ENCODE measurements at places on chromosomes 2 and 18. TPM values are rescaled to one million over a fixed set of nuclear protein-coding genes. Genes with fewer than 3 reads are reported as not detected.

The TRPM8 gene
- 0.07 TPM for total RNA-seq

GRCh38 chr2:241088376-241088775 is 13.7 kb downstream of the MTERF4 start:
- H3K4me3 ChIP-seq, result no peak overlapping the region
- H3K27ac ChIP-seq, result no peak overlapping the region
- DNase-seq, result no peak
- H3K36me3 ChIP-seq, result peaks cover 24% of the 10 kb centered on the region
- no peaks in the 10 kb centered on the region for H3K4me1 ChIP-seq

GRCh38 chr2:85772841-85773491 is 19.2 kb downstream of the ATOH8 start:
- peak overlapping the region; percentile 58 for H3K4me3 ChIP-seq
- peaks cover 50% of the 10 kb centered on the region for H3K4me1 ChIP-seq
- peak overlapping the region; percentile 95 for H3K27ac ChIP-seq
- no peaks in the 10 kb centered on the region for H3K27me3 ChIP-seq
- no peak for DNase-seq

The UGT1A8 gene
- total RNA-seq, result not detected

All from neural crest cell (in vitro differentiated cells).